Hepatic stellate cell (primary cell): ENCODE measurements at places on chromosomes 1 and 21.

DNA sequence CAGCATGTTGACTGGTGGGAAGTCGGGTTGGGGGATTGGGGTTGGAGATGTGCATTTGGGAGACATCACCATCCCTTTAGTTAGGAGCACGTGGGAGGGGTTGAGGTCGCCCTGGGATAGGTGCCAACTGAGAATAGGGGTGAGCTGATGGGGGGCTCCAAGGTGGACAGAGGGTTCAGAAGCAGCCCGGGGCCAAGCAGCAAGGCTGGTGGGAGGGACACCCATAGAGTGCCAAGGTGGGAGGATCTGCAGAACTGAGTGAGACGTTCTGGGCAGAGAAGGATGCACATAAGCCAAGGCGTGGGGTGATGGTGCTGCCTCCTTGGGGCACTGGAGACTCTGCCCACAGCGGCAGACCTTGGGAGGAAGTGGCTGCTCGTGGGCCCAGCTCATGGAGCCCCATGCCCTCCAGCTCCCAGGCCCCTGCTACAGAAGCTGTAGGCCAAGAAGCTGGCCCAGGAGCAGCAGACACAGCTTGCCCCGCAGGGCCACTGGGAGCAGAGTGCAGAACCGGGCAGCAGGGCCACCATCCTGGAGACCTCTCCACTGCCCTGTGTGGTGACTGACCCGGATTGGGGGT, 31.4 kb upstream of the PKP1 start:
- DNase-seq = no peak

- no peak for DNase-seq
Observed at GRCh38 chr1:66302815-66303214, 231.1 kb upstream of the SGIP1 start.

DNA sequence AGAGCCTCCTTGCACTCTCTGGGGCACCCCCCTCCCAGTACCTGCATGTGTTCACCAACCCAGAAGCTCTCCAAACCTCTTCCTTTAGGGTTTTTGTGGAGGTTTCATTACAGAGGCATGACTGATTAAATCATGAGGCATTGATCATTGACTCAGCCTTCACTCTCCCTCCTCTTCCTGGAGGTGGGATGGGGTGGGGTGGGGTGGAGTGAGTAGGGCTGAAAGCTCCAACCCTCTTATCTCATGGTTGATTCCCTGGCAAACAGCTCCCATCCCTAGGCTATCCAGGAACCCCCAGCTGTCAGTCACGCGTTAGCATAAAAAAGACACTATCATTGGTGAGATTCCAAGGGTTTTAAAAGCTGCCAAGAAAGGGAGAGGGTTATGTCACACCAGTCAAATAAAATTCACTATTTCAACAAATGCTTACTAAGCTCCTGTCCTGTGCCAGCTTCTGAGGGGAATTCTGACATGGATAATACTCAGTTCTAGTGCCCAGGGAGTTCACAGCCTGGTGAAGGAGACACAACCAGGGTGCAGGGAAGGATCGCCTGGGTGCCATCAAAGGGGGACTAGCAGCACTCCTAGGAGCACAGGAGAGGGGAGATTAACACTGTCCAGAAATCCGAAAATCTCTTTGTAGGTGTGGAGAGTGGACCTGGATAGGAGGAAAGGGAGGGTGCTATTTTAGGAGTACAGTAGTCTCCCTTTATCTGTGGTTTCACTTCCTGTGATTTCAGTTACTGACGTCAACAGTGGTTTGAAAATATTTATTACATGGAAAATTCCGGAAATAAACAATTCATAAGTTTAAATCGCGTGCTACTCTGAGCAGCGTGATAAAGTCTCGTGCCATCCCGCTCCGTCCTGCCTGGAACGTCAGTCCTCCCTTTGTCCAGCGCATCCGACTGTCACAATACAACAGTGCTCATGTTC, 6.8 kb upstream of the IL24 start:
- no peak for DNase-seq

DNA sequence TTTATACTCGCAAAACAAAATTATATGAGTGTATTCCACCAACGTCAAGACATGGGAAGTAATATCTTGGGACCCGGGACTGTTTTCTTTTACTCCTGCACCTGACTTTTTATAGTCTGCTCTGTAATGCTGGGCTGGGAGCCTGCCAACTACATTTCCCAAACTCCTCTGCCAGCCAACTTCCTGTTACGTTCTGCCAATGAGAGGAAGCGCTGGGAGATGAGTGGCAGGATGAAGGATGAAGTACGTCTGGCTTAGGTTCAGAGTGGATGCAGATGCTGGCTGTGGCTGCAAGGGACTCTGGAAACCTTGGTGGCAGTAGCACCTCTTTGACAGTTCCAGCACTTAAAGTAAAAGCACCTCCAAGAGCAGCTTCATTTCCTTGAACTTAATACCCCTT, 59.6 kb downstream of the USP24 start:
- DNase-seq = no peak

DNA sequence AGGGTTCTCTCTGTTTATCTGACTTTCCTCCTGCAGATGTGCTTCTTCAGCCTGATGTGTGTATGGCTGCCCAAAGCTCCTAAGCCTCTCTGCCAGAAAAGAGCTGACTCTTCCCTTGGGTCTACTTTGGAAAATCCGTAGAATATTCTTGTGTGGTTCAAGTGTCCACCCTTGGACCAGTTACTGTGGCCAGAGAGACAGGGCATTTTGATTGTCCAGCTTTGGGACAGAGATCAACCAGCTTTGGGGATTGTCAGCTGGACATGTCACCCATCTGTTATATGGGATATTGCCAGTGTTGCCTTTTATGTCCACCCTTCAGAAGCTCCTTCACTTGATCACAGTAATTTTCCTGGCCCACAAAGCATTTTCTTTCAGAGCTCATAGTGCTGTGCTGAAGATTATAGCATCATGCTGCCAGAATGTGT, 126.2 kb upstream of the L1TD1 start:
- DNase-seq = no peak

DNA sequence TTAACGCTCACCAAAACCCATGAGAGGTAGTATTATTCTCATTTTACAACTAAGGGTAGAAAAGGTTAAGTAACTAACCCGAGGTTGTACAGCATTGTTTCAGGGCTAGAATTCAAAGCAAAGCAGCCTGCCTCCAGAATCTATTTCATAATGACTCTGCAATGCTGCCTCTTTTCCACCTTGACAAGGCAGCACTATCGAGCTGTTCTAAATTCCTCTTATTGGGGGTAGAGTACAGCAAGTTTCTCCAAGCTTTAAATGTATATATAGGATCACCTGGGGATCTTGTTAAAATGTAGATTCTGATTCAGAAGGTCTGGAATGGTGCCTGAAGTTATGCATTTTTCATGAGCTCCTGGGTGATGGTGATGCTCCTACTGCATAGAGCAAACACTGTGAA, 30.1 kb downstream of the WNT2B start:
- DNase-seq = no peak
